Esophagus mucosa (tissue), 1 donor: ENCODE measurements at places on chromosomes 13 and 19. TPM values are rescaled to one million over a fixed set of nuclear protein-coding genes. Genes with fewer than 3 reads are reported as not detected.

The RFXANK gene
- total RNA-seq, result 72.9 TPM

The ZNF175 gene
- 5.8 TPM for total RNA-seq

The MEDAG gene
- 2.7 TPM for total RNA-seq

The NRTN gene
- total RNA-seq, result 2.7 TPM

The ZFP14 gene
- total RNA-seq, result 1.2 TPM

The ZSCAN18 gene
- 9.4 TPM for total RNA-seq

The PRRG2 gene
- total RNA-seq, result 13.2 TPM

The KLK11 gene
- 209 TPM for total RNA-seq

The IZUMO2 gene
- total RNA-seq, result not detected

The ZNF28 gene
- total RNA-seq, result 10.2 TPM

- ATAC-seq, result peak; percentile 13
These were observed 16.0 kb downstream of the CDX2 start for GRCh38 chr13:27952876-27953675.

DNA sequence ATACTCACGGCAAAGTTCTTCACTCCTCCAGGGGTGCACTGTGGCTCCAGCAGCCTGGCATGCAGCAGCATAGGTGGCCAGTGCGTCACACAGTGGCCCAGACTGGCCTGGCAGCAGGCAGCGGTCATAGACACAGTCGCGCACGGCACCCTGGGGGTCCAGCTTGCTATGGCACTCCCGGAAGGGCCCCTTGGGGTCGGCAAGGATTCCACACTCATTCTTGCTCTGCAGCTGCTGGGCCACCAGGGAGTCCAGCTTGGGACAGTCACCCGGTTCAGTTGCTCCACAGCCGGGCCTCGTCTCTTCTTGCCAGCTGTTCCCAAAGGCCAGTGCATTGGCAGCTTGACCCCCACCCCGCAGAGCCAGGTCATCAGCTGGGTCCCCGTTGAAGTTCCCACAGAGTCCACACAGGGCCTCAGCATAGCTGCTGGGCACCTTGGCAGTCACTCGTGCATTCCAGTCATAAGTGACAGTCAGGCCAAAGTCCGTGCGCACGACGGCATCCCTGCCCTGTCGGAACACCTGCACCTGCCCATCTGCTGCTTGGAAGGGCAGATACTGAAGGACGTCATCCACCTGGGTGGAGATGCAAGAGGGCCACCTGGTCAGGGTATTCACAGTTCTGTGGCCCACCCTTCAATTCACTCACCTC, 20.6 kb downstream of the FCGBP start:
- ATAC-seq, result no peak

DNA sequence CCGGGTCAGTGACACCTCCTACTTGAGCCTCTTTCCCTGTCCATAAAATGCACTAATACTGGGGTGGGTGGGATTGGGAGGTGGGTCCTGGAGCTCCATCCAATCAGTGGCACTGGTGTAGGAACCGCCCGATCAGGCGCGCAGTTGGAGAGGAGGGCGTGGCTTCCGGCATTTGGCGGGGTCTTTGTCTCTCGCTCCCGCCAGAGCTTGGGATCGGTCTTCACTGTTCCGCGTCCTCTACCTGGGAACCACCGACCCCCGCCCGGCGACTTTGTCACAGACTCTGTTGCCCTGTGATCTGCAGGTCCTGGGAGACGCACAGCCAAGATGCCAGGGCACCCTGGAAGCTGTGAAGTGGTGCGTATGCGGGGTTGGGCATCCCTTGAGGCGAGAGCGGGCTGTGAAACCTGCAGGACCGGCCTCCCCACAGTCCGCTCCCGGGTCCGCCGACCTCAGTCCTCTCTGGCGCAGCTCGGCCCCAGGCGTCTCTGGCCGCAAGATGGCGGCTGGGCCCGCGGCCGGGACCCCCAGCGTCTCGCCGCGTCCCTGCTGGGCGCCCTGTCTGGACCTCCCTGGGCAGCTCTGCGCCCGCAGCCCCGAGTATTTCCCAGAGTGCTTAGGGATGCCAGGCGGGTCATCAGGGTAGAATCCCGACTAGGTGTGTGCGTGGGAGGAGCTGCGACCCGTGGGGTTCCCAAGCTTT, 41.6 kb upstream of the ZNF730 start:
- ATAC-seq, result peak; percentile 83

DNA sequence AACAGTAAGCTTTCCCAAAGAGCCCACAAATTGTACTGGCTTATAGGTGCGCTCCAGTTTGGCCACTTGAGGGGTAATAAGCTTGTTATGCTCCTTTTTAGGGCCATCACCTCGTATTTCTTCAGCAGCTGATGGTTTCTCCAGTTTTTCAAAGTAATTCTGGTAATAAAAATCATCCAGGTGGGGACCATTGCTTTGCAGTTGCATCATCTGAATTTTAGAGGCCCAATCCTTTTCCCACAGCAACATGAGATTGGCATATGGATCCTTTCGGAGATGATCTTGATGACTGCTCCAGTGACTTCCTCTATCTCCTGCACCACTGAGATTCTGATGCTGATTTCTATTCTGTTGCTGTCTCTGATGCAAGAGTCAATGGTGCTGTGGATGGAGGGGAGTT, 27.1 kb downstream of the ZNF546 start:
- no peak for ATAC-seq

DNA sequence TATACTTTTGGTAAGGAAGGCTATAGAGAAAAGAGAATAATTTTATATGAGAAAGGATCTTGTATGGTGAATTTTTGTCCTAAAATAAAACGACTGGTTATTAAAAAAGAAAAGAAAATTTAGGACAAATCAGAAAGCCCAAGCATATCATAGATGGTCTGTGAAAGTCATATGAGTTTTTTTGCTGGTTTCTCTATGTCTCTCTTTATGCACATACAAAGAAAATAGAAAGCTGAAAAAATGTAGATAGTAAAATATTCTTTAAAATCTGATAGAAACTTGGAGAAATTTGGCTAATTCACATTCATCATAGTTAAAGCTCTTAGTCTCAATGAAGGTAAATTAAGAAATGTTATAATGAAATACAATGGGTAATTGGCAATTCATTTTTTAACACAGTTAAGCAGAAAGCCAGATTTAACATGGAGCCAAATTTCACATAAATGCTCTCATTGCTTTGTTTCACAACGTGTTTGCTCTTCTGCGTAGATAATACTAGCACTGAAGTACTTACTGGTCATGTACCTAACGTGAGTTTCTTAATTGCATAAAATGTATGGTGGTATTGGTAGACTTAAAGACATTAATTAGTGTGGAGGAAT, 621.5 kb upstream of the ATXN8OS start:
- ATAC-seq, result no peak

GRCh38 chr13:102935896-102936321, 90.1 kb downstream of the ERCC5 start:
- no peak for ATAC-seq

DNA sequence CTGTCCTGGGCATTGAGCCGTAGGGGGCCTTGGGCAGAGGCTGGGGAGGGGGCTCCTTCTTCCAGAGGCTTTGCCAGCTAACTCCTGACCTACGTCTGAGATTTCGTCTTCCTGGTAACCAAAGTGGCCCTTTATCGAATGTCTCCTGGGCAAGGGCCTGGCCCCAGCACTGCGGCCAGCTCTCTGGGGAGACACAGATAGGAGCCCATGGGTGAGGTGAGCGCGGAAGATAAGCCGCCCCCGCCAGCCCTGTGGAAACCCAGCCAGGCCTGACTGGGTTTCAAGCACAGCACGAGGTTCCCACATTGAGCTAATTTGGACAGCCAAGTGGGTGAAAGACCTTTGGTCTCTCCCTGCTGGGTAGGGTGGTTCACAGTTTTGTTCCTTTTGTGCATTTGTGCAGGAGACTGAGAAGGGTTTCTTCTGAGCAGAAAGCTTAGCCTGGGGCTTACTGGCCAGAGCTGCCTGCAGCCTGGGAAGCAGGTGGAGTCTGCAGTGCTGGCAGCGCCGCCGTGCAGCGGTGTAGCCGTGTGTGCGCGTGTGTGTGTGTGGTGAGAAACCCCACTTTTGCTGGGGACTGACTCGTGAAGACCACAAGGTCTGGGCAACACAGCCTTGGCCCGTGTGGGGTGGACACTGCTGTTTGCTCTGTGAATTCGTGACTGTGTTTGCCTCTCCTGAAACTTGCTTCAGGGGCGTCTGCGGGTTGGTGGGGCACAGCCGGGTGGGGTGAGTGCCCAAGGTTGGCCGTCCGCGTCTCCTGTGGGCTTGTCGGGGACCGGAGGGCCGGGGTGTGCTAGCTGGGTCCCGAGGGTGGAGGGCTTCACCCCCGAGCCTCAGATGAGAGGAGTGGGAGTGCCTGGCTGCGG, 2.5 kb downstream of the BSG start:
- no peak for ATAC-seq

DNA sequence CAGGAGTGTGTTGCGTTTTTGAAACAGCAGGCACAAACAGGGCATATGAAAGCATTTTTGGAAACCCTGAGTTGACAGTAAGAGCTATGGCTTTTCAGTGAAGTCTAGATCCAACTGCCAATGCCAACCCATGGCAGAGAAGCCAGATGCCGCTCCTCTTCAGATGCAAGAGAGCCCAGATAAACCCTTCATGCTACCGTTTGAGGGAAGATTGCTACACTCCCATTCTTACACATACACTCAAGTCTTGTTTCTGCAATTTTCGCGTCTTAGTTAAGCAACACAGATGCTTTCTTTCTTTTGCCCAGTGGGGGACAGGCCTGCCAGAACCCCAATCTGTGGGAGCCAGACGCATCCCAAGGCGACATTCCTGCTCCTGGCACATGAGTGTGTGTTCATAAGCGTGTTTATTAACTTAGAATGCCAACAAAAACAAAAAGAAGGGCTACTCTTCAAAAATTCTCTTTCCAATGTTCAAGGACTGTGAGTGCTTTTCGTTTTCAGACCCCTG, 10.4 kb downstream of the BORCS8 start:
- no peak for ATAC-seq

DNA sequence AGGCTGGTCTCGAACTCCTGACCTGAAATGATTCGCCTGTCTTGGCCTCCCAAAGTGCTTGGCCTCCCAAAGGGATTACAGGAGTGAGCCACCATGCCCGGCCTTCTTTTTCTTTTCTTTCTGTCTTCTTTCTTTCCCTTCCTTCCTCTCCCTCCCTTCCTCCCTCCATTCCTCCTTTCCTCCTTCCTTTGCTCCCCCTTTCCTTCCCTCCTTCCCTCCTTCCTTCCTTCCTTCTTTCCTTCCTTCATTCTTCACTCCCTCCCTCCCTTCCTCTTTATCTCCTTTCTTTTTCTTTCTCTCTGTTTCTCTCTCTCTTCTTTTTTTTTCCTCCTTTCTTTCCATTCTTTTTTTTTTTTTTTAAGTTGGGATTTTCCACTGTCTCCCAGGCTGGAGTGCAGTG, 12.1 kb downstream of the C3 start:
- ATAC-seq, result no peak

- no peak for ATAC-seq
These were observed 35.4 kb downstream of the SLC10A2 start for GRCh38 chr13:103030776-103031175.

DNA sequence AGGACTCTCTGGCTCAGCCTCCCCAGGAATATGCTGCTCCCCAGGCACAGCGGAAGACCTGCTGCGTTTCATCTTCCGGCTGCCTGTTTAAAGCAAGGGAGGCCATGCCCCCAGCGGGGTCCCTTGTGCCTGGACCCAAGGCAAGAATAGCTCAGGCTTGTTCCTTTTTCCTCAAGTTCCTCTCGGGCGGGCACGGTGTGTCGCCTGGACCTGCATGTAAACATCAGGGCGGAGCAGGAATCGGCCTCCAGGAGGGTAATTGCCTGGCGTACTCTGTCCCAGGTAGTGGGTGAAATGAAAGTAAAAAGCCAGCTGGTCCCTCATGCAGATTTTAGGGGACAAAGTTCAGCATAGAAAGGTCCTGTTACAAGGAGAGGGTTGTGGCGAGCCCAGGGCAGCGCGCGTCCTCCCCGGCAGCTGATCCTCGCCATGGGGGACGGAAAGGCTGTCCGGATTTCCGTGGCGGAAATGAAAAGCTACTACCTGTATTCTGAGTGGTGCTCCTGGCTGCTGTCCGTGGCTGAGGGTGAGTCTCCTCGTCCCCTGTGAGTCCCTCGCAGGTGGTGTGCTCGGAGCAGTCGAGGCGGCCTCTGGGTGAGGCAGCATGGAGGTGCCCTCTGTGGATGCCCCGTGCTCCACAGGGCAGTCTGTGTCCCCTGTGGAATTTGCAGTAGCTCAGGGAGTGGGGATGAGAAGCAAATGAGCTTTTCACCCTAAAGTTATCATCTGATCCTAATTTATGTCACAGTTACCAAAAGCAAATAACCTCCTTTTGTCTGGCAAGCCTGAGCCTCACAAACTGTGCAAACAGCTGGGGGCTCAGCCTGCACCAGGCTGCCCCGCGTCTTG, 16.2 kb downstream of the MCF2L start:
- ATAC-seq, result no peak

DNA sequence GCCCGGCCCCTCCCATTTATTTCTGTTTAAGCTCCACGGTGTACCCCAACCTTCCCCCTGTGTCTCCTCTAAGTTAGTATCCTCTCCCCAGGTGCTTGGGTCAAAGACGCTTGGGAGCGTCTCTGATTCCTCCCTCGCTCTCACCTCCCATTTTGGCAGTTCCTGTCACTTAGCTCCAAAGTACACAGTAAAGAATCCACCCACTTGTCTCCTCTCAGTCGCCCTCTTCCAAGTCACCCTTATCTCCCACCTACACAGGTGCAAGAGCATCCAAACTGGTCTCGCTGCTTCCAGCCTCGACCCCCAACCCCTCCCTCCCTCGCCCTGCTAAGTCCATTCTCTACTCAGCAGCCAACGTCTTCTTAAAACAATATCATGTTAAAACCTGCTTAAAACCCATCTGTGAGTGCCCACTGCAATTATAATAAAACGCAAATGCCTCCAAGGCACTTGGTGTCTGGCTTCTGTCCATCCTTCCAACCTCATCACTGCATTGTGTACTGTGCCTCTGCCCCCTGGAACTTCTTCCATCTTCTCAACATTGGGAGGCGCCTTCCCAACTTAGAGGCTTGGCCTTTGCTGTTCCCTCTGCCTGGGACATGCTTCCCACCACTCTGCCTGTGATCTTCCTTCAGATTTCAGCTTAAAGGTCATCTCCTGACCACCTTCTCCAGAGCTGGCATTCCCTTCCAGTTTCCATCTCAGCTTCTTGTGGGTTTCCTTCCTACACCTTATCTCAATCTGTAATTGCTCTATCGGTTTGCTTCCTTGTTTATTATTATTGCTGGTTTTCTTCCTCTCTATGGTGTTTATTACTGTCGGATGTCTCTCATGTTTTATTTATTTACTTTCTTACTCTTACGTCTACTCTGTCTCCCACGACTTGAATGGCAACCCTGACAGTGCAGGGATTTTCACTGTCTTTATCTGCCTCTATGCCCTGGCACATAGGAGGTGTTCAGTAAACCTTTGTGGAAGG, 9.5 kb upstream of the KLK14 start:
- no peak for ATAC-seq

GRCh38 chr19:38569368-38569983, 48.3 kb downstream of the MAP4K1 start:
- ATAC-seq, result no peak

DNA sequence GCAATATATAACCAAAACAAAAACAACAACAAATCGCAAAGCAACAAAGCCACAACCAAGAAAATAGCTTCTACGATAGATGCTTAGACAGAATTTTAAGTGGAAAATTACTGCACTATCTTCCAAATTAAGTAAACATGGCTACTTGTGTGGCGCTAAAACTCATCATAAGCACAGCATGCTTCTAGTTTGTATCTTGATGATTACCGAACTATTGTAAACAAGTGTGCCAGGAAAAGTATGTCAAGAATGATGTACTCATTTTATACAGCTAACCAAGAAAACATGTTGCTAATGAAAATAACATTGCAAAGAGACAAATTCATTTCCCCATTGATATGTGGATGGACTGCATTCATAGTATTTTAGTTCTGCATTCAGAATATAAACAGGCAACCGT, 271.9 kb upstream of the GPC6 start:
- ATAC-seq, result no peak
